ENCODE measurements at places on chromosomes 6 and 20.

- DNase-seq: no peak
Measured at GRCh38 chr6:79420054-79420453, 117.2 kb downstream of the LCA5 start.

DNA sequence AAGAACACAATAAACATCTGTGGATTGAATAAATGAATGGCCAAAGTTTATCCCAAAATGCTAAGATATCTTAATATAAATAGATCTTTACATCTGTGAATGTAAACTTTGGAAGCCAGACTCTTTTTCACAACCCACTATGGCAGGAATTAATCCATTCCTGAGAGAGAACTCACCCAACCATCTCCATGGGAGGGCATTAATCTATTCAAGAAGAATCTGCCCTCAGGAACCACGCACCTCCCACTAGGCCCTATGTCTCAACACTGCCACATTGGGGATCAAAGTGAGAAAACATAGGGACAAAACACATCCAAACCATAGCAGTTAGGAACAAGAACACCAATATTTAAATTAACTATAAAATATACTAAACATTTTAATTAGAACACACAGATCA, 3.4 kb downstream of the UBE3D start:
- no peak for DNase-seq

DNA sequence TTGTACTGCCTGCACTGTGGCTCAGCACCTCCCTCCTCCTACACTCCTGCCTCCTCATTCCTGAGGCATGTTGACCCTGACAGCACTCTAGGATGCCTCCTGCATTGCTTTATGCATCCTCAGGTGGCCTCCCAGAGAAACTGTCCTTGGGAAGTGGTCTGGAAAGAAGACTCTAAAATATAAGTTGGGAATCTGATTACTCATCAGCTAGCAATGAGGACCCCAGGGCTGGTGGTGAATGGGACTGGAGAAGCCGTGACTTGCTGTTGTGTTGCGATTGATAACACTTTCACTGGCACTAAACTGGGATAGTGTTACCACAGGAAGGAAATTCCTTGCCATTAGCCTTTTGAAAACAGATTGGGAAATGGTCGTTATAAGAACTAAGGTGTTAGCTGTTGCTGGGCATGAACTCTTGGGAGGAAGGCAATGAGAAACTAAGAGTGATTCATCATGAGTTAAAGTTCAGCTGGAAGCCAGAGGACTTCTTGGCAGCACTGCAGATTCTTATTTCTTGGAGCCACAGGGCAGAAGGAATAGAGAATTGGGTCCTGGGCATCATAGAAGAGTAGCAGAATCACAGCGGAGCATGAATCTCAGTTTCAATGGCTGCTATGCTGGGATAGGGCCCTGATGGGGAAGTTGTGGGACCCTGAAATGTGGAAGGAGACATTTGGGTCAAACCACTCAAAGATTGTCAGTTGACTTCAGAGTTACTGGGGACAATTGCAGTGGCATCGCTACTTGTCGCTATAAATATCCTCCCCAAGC, 10.1 kb upstream of the SIRPD start:
- DNase-seq: peak; percentile 86

DNA sequence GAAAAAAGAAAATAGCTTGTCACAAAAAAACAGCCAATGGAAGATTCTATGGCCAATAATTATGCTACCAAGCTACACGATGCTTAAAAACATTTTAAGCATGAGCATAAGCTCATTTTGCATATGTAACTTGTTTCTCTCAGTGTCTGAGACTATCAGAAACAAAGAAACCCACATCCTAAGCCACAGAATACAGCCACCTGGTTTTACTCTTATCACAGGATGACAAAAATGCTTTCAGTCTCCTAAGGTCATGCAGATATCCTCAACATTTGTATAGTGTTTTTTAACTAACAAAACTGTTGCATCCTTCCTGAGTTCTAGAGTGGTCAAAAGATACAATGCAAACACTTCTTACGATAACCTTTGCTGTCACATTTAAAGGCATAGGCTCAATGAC, 172.1 kb upstream of the RUNX2 start:
- DNase-seq: no peak

DNA sequence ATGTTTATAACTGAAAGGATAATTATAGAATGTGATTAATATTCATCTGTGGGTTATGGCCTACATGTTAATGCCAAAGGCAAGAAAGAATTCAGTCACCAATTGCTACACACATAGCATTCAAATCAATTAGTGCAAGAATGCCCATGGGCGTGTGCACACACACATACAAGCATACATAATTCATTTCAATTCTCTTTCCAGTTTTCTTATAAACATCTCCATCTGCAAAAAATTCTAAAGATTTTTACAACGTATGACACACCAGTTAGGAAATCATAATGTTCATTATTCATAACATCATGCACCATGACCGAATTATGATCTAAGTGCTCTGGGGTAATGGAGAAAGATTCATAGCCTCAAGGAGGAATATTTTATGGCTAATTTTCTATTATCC, 111.0 kb upstream of the ADTRP start:
- no peak for DNase-seq

- no peak for DNase-seq
Measured at GRCh38 chr20:63381781-63382431, 20.8 kb upstream of the CHRNA4 start.

DNA sequence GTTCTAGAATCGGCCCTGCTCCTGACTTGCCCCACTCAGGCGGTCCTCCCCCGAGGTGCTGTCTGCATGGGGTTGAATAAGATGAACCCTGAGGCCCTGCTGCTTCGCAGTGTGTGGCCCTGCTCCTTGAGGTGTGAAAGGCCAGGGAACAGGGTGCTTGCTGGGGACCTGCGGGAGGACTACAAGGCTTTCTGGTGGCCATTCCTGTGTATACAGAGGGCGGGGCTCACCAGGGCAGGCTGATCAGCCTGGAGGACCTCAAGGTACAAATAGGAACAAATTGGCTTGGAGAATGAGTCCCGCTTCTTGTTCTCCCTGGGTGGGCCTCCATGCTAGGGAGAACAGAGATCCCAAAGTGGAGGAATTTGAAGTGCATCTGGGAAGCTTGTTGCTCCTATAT, 5.7 kb downstream of the NOTCH4 start:
- no peak for DNase-seq

DNA sequence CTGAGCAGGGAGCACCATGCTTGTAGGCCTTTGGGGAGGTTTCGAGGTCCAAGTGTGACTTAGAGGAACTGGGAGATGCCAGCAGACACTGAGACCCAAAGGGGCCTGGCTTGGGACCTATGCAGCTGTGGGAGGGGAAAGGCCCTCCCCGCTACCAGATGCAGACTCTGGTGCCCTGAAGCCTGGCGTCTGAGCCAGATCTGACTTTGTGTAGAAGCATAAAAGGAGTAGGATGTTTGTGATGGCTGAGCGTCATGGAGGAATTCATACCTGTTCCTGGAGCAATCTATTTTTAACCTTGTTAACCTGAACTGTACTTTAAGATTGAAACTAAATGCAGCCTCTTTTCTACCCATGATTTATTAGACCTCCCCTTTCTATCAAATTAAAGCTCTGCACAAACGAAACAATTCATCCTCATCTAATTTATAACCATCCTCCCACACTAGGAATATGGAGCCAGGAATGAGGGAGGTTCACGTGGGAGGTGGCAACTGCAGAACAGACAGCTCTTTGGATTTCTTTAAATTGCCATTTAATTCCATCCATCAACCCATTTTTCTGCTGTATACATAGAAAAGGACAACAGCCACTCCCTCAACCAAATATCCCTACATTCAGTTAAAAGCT, 172.6 kb upstream of the AGPAT4 start:
- no peak for DNase-seq
